ENCODE measurements at places on chromosomes 13 and 19.
A peak's percentile ranks its signal among the peaks of the same experiment; 100 is the strongest.

- H3K4me1 ChIP-seq: no peaks in the 10 kb centered on the region
- H3K36me3 ChIP-seq: no peaks in the 10 kb centered on the region
- no peak overlapping the region for H3K27ac ChIP-seq
- no peak for DNase-seq
These were observed 560.2 kb downstream of the UQCRFS1 start for GRCh38 chr19:28652765-28653164.

DNA sequence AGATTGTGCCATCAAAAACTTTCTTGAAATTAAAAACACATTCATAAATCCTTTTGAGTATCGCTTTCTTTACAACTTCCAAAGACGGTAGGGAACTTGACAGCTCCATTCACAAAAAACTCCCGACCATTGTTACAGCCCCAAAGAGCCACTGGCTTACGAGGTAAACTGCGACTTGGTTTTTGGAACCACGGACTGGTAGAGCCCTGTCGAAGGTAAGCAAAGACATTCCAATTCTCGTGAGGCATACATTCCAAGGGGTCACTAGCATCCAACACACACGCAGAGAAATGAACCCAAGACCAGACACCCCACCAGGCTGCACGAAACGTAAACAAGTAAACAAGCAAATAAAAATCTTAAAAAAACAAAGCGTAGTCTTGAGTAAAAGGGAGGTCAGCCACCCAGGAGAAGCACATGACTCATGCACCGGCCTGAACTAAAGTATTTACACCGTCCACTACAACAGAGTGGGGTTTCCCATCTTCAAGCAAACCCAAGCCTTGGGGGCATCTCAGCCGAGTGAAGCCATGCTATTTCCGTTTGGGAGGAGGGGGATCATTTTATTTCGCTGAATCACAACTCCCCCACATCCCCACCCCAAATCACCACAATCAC is 1.4 kb downstream of the BRD4 start:
- no peaks in the 10 kb centered on the region for H3K27me3 ChIP-seq
- H3K4me3 ChIP-seq: peak overlapping the region; percentile 98
- H3K4me1 ChIP-seq: peaks cover 3% of the 10 kb centered on the region
- peak overlapping the region; percentile 93 for H3K27ac ChIP-seq

- peaks cover 10% of the 10 kb centered on the region for H3K4me1 ChIP-seq
- DNase-seq: no peak
These were observed 269.1 kb upstream of the EDNRB start for GRCh38 chr13:78187781-78188180.

- H3K27me3 ChIP-seq: no peaks in the 10 kb centered on the region
- H3K4me1 ChIP-seq: no peaks in the 10 kb centered on the region
- H3K4me3 ChIP-seq: no peak overlapping the region
- H3K27ac ChIP-seq: no peak overlapping the region
These were observed 201.0 kb upstream of the ZNF536 start for GRCh38 chr19:30171138-30171635.

DNA sequence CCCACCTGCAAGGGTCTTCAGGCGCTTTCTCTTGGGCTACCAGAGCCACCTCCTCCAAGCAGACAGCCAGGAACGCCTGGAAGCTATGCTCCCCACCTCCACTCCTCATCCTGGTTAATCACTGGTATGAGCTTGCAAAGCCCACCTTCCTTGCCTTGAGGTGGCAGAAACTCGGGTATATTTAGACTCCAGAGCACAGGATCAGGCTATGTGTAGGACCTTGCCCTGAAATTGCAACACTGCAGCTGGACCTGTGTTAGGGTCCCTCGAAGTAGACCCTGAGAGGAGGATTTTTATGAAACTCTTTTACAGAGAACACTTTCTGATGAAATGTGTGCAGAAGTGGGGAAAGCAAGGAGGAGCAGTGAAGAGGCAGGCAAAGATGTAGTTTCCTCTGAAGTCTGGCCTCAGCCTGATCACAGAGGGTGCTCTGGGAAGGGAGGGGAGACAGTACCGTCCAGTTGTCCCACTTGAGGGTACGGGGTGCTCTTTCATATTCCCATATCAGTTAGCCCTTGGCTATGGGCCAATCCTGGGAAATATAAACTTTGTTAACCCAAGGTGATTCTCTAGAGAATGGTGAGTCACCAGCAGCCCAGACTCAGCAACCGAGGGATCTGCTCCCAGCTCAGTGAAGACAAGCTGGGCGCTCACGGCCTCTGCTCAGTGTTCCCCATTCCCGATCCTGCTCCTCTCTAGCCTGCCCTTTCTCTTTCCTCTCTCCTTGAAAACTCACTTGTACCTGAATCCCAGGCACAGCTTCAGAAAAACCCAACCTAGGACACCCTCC is 157.9 kb downstream of the UQCRFS1 start:
- H3K4me1 ChIP-seq: no peaks in the 10 kb centered on the region
- H3K27me3 ChIP-seq: no peaks in the 10 kb centered on the region
- no peak overlapping the region for H3K4me3 ChIP-seq

DNA sequence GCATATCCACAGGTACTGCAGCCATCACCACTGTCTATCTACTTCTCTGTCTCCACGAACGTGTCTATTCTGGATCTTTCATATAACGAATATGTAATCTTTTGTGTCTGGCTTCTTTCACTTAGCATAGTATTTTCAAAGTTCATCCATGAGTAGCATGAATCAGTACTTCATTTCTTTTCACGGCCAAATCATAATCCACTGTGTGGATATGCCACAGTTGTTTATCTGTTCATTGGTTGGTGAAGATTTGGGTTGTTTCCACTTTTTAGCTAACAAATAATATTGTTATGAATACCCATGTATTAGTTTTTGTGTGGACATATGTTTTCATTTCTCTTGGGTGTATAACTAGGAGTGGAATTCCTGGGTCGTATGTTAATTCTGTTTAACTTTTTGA is 14.4 kb downstream of the RGCC start:
- no peak overlapping the region for H3K27ac ChIP-seq
- DNase-seq: no peak
- no peaks in the 10 kb centered on the region for H3K4me1 ChIP-seq
- no peak overlapping the region for H3K4me3 ChIP-seq
- H3K27me3 ChIP-seq: no peaks in the 10 kb centered on the region

DNA sequence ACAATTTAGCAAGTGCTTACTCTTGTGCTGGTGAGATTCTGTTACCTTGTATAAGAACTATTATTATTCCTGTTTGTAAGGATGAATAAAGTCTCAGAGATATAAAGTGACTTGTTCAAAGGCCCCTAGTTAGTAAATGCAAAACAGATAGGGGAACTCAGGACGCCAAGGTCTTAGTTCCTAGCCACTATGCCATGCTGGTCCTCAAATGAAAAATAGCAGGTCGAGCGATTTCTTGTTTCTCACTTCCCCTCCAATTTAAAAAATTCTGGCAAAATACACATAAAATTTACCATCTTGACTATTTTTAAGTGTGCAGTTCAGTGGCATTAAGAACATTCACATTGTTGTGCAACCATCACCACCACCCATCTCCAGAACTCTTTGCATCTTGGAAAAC is 1.1 kb downstream of the TECR start:
- no peaks in the 10 kb centered on the region for H3K4me1 ChIP-seq
- H3K4me3 ChIP-seq: no peak overlapping the region
- no peak overlapping the region for H3K27ac ChIP-seq
- no peak for DNase-seq

- H3K4me3 ChIP-seq: no peak overlapping the region
These were observed 173.2 kb downstream of the DCLK1 start for GRCh38 chr13:35957996-35958395.

- H3K36me3 ChIP-seq: no peaks in the 10 kb centered on the region
- peak; percentile 50 for DNase-seq
- peaks cover 11% of the 10 kb centered on the region for H3K4me1 ChIP-seq
- H3K27ac ChIP-seq: peak overlapping the region; percentile 96
- H3K4me3 ChIP-seq: peak overlapping the region; percentile 98
These were observed 589 bp downstream of the RBM26 start for GRCh38 chr13:79405501-79405830.

- peak; percentile 89 for DNase-seq
- H3K27me3 ChIP-seq: no peaks in the 10 kb centered on the region
- no peak overlapping the region for H3K27ac ChIP-seq
These were observed 85.2 kb downstream of the LRRC63 start for GRCh38 chr13:46296921-46297320.

DNA sequence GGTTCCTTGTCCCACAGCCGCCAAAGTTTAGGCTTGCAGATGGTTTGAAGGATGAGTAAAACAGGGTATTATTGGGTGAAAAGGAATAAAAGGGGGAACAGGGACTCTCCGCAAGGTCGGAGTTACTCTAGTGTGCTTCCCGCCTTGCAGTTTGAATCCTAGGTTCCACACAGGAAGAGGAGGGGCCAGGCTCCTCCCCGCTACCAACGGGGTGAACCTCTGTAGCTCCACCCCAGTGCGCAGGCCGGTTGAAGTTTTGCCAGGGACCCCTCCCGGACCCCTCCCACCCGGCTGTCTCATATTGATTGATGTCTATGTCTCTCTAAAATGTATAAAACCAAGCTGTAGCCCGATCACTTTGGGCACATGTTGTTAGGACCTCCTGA is 11.6 kb upstream of the GTF2F2 start:
- H3K4me1 ChIP-seq: no peaks in the 10 kb centered on the region
- DNase-seq: no peak
- H3K27ac ChIP-seq: no peak overlapping the region
- H3K36me3 ChIP-seq: no peaks in the 10 kb centered on the region
- H3K27me3 ChIP-seq: no peaks in the 10 kb centered on the region
- no peak overlapping the region for H3K4me3 ChIP-seq

DNA sequence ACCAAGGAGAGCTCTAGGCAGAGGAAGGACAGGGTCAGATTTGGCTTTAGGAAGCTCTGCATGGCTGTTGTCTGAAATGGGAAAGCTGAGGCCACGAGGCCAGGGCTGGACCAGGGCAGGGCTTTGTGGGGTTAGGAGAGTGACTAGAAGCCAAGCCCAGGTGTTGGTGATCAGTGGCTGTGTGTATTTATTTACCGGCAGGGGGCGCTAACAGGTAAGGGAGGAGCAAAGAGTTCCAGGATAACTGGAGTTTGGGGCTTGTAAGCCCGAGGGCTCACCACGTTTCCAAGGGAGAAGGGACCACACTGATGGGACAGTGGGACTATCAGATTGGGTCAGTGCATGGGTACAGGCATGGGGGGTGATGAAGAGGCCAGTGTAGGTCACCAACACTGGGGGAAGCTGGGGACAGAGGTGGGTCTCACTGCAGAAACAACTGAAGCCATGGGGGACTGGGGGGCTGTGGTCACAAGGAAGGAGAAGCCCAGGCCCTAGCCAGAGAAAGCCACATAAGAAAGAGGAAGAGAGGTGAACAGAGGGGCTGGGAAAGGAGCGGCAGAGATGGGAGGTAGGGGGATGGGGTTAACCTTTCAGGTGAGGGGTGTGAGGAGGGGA is 3.9 kb downstream of the TMEM147 start:
- H3K27ac ChIP-seq: no peak overlapping the region
- peaks cover 4% of the 10 kb centered on the region for H3K4me1 ChIP-seq
- DNase-seq: peak; percentile 90
- no peak overlapping the region for H3K4me3 ChIP-seq

DNA sequence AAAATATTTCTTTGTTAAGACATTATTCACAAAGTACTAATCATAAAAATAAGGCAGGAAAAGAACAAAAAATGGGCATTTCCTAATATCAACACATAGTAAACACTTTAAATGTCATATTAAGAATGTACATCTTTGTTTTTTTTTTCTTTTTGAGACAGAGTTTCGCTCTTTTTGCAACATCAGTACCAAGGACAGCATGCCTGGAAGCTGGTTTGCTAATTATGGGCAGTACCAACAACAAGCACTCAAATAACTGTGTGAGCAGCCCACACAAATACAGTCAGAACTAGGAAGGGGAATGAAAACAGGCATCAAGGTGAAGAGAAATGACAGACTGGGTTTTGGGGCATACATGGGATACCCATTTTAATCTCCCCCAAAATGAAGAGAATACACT is 788.0 kb upstream of the SLITRK1 start:
- no peak overlapping the region for H3K4me3 ChIP-seq
- H3K27me3 ChIP-seq: no peaks in the 10 kb centered on the region
- no peaks in the 10 kb centered on the region for H3K36me3 ChIP-seq
- H3K4me1 ChIP-seq: no peaks in the 10 kb centered on the region
- no peak overlapping the region for H3K27ac ChIP-seq

GRCh38 chr13:113022745-113023574 is 53.9 kb downstream of the MCF2L start:
- no peak overlapping the region for H3K4me3 ChIP-seq
- DNase-seq: peak; percentile 97
- peaks cover 11% of the 10 kb centered on the region for H3K4me1 ChIP-seq
- H3K27ac ChIP-seq: peak overlapping the region; percentile 13
- H3K27me3 ChIP-seq: no peaks in the 10 kb centered on the region
- H3K36me3 ChIP-seq: no peaks in the 10 kb centered on the region

DNA sequence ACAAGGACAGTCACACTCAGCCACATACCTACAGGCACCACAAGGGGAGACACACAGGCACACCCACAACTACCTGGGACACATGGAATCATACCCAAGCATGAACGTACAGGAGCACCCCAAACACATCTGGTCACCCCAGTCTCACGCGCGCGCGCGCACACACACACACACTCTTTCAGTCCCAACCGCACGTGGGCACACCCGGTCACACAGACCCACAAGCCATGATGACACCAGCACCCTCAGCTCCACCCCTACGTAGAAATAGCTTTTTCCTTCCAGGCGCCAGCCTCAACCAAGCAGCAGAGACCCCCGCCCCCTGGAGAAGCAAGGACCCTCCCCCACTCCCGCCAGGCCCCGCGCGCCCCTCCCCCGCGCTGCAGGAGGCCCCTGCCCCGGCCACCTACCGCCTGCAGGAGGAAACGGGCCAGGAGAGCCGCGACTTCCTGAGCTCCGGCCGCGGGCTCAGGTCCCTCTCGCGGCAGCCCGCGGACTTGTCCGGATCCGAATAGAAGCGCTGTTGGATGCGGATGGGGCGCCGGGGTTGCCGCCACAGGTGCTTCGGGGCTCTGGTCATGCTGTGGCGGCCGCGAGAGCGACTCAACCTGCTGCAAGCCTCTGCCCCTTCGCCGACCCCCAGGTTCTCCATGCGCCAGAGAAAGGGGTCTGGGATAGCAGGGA is 6.4 kb upstream of the PDE4C start:
- H3K4me3 ChIP-seq: no peak overlapping the region
- peak; percentile 94 for DNase-seq
- peaks cover 6% of the 10 kb centered on the region for H3K4me1 ChIP-seq

GRCh38 chr19:2970201-2970835 is 7.0 kb upstream of the TLE6 start:
- no peak for DNase-seq
- H3K4me3 ChIP-seq: no peak overlapping the region
- no peaks in the 10 kb centered on the region for H3K27me3 ChIP-seq
- no peaks in the 10 kb centered on the region for H3K36me3 ChIP-seq
- H3K27ac ChIP-seq: no peak overlapping the region

- H3K27me3 ChIP-seq: no peaks in the 10 kb centered on the region
- DNase-seq: no peak
- no peak overlapping the region for H3K4me3 ChIP-seq
- H3K36me3 ChIP-seq: no peaks in the 10 kb centered on the region
These were observed 1.5 kb upstream of the UPF3A start for GRCh38 chr13:114279758-114280355.

GRCh38 chr13:31444266-31444856 is 244.6 kb downstream of the B3GLCT start:
- no peak for DNase-seq
- H3K4me3 ChIP-seq: no peak overlapping the region
- no peaks in the 10 kb centered on the region for H3K4me1 ChIP-seq
- no peaks in the 10 kb centered on the region for H3K36me3 ChIP-seq
